Fibroblast of skin of left biceps (primary cell): ENCODE measurements at places on chromosomes 4 and X.

- DNase-seq = no peak
Observed at GRCh38 chr4:163470391-163470790, 3.2 kb downstream of the TKTL2 start.

- DNase-seq = no peak
Observed at GRCh38 chr4:55618546-55619143, 17.5 kb downstream of the NMU start.

GRCh38 chr4:74933562-74934015, 673 bp downstream of the PARM1 start:
- DNase-seq = no peak

DNA sequence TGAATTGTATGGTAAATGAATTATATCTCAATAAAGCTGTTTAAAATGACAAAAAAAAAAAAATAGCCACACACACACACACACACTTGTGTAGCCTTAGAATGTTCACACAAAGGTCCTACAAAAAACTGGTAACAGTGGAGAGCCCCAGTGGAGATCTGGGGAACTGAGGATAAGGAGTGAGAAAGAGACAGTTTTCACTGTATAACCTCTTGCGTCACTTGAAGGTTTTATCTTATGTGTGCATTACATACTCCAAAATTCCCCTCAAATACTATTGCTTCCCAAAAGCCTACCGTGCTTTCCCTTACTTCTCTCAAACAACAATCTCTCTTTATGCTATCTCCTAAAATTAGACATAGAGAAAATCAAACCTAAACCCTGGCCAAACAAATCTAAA, 67.8 kb downstream of the SMC1A start:
- DNase-seq = no peak

GRCh38 chr4:87235020-87235671, 14.7 kb upstream of the KLHL8 start:
- DNase-seq = no peak

DNA sequence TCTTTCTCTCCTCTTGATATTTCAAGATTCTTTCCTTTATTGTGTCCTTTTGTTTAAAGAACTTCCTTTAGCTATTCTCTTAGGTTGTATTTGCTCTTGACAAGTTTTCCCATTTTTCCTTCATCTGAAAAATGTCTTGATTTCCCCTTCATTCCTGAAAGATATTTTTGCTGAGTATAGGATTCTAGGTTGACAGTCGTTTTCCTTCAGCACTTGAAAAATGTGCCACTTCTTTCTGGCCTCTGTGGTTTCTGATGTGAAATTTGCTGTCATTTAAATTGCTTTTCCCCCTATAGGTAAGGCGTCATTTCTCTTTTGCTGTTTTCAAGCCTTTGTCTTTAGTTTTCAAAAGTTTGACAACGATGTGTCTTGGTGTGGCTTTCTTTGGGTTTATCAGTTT, 23.3 kb upstream of the LAMTOR3 start:
- DNase-seq = no peak
